ENCODE measurements at places on chromosomes 16 and 17.

GRCh38 chr17:74686761-74687160, 26.0 kb downstream of the CD300LF start:
- peak; percentile 76 for DNase-seq

GRCh38 chr16:69109486-69110270, 4.2 kb downstream of the HAS3 start:
- DNase-seq = no peak

- DNase-seq = no peak
These were observed 165.7 kb upstream of the CDH8 start for GRCh38 chr16:62201911-62202310.

DNA sequence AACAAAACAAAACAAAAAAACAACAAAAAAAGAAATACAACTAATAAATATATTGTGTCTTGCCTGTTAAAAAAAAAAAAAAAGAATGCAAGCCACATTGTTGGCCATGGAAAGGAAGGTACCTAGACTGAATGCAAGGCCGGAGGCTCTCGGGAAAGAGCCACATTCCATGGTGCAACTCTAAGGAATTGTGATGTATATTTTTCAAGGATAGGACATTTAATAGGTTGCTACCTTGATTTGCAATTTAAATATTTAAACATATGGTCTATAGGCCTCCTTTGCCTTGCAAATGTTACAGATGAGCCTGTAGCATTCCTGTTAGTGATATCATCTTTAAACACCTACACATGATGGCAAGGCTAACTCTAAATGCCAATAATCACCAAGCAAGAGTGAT, 650.9 kb downstream of the TOX3 start:
- DNase-seq = no peak

- DNase-seq = no peak
These were observed 862 bp downstream of the DCAKD start for GRCh38 chr17:45050481-45051059.

DNA sequence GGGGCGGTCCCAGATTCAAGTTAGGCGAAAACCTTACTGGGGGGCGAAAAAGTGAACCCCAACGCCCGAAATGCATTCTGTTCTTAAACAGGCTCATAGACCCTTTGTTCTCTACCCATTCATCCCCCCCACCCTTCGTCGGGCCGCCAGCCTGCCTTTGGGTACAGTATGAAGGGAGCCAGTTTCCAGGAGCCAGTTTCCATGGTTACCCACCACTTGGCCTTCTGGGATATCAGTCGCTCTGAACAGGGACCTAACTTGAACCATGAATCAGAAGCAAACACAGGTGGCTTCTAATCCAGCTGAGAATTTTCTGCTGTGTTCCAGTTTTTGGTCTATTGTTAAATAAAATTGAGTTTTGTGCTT, 532 bp downstream of the DHX40 start:
- DNase-seq = peak; percentile 57

DNA sequence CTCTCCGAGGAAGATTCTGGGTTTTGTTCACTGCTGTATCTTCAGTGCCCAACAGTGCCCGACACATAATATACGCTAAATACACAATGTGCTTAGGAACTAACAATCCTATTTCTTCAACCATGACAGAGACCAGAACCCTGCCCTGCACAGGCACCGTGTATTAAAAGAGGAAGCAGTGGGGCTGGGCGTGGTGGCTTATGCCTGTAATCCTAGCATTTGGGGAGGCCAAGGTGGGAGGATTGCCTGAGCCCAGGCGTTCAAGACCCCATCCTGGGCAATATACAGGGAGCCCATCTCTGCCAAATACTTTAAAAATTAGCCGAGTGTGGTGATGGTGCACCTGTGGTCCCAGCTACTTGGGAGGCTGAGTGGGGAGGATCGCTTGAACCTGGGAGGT, 19.3 kb downstream of the ARL2BP start:
- peak; percentile 38 for DNase-seq
